GM19239 (cell line): ENCODE measurements at places on chromosomes 16 and 17.

- no peak for DNase-seq
Observed at GRCh38 chr17:48624544-48625494, 1.3 kb downstream of the HOXB9 start.

DNA sequence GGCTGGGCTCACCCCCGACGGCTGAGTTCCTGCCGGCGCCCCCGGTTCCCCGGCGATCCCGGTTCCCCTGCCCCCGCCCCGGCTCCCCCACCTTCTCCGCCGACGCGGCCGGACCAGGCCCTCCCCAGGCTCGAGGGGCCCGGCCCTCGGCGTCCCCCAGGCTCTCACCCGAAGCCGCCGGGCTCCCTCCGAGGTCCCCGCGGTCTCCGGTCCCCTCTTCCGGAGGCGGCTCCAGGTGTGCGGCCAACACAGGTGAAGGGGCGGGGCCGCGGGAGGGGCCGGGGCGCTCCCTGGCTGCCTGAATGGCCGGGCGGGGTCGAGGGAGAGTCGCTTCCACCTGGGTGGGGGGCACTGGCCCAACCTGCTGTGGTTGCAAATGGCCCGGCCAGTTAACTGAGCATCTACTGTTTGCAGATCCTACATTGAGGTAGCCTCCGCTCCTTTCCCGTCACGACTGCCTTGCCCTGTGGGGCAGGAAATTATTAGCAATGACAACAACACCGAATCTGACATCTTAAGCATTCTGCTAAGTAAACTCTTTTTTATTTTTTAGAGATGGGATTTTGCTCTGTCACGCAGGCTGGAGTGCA, at the start of gene BICDL2:
BICDL2 (minus strand) TSS at position 219 of the 590 bp plus-strand sequence. CDS start 1,448 bp downstream, outside the sequence.
- no peak for DNase-seq

DNA sequence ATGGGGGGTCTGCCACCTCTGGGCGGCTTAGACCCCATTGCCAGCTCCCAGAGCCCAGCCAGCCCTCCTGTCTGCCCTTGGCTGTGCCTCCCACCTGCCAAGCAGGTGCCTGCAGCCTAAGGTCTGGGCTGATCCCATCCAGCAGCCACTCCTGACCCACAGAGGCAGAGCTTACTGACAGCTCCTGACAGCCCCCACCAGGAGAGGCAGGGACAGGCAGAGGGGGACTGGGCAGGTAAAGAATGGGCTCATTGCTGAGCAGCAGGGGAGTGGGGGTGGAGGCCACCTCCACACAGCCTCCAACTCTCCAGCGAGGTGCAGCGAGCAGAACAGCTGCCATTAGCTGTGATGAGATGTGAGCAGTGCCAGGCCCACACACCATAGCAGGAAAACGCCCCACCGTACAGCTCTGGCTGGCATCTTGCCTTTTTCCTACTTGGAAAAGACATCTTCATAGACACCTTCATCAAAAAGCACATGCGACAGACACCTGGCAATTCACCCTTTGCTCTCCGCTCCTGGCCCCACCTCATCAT, 164.4 kb downstream of the C16orf78 start:
- DNase-seq = no peak

GRCh38 chr16:83305092-83305491, 502.7 kb upstream of the HSBP1 start:
- no peak for DNase-seq

DNA sequence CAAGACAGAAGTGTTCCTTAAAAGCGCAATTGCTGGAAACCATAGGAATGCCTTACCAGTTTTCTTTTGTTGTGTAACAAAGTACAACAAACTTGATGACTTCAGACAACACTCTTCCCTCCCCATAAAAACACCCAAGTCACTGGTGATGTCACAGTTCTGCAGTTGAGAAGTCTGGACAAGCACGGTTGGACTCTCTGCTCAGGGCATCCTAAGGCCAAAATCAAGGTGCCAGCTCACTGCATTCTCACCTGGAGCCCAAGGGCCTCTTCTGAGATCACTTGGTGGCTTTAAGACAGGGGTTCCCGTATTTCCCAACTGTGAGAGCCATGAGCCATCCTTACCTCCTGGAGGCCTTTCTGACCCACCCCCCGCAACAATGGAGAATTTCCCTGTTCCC, 45.6 kb upstream of the MEAK7 start:
- DNase-seq = no peak

DNA sequence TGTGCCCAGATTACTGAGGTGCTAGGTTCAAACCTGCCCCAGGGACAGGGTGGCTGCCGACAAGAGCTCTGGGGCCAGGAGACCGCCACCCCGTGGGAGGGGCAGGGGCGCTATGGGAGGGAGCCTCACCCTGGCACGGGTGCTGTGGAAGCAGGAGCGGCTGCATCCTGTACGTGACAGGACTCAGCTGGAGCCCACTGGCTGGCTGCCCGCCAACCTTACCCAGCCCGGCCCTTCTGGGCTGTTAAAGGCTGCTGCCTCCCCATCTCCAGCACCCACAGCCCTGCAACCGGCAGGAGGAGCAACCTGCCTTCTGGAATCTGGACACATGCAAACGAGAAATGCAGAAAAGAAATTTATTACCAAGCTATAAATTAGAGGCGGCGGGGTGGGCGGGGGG, 11.2 kb downstream of the PAM16 start:
- no peak for DNase-seq

- DNase-seq = no peak
Observed at GRCh38 chr17:48646183-48647102, 20.3 kb upstream of the HOXB9 start.

DNA sequence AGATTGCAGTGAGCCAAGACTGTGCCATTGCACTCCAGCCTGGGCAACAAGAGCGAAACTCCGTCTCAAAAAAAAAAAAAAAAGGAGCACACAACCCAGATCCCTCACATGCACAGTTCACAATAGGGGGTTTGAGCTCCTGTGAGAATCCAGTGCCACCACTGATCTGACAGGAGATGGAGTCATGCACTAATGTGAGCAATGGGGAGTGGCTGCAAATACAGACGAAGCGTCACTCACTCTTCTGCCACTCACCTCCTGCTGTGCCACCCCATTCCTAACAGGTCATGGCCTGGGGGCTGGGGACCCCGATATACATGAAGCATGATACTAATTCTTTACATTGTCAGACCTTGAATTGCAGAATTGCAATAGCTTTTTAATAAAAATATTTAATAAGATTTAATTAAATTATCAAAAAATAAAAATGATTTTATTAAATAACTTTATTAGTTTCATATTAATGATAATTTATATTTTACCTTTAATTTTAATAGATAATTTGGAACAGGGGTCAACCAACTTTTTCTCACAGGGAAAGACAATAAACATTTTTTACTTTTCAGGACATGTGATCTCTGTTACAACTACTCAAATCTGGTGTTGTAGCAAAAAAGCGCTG, 171.4 kb downstream of the COPRS start:
- DNase-seq = no peak
